ENCODE measurements at places on chromosomes 6 and 20.

DNA sequence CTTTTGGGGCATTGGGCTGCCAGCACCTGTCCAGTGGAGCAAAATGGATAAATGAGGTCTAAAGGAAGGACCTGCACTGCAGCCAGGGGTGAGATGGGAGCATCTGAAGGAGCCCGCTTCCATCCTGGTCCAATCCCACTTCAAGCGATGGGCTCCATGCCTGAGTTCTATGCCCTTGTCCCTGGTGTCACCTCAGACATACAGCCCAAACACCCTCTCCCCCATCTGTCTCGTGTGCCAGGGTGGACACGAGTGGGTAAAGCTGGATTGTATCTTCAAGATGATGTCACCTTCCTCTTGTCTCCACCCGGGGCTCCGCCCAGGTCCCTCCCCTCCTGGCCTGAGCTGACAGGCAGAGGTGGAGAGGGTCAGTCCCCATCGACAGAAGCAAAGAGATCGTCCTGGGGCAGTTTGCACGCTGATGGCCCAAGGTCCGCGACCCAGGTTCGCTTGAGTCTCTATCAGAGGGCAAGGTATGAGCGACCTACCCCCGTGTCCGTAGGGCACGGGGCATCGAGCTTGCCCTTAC, 544 bp downstream of the SMIM29 start:
- DNase-seq = no peak

- no peak for DNase-seq
Measured at GRCh38 chr6:154606457-154606856, 96.0 kb upstream of the CNKSR3 start.

DNA sequence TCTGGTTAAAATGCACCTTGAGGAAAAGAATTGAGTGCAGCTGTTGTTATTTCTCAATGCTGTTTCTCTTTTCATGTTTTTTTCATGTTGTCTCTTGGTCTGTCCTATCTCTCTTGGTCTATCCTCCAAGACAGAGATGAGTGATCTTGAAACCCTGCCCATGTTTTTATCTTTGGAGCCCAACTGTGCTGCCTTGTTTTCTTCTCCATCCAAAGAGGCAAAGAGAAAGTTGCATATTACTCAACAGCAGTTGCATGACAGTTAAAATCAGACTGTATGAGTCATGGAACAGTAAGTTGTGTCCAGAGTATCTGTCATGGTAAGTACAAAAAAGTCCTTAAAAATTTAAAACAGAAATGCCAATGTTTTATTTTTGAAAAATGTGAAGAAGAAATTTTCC, 26.2 kb downstream of the BCAS1 start:
- DNase-seq = no peak

GRCh38 chr20:39603219-39603618, 641.1 kb downstream of the DHX35 start:
- no peak for DNase-seq

DNA sequence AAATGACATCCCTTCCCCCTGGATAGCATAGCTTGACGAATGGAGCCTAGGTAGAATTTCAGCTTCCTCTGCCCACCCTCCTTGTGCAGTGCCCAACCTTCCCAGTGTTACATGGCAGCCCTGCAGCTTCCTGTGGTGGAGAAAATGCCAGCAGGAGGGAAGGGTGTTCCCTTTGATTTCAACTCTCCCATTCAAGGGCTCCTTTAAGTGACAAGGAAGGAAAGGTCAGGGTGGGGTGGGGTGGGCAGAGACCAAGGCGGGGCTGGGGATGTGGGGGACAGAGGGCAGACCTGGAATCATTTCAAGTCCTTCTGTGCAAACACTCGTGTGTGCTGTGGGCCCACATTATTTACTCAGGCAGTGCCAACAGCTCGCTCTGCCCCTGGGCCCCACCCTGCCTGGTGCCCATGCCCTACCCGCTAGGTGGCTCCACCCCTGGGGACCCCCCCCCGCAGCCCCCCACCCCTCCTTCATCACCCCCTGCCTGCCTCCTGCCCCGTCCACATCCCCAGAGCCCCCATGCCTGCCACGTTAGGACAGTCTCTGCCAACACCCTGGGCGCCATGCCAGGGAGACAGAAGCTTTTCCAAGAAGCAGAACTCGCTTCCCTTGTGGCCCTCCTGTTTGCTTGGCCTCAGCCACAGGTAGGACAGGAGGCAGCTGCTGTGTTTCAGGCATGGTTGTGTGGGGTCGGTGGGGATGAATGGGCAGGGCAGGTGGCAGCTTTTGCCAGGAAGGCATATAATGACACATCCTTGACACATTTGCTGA, 9.4 kb downstream of the SPDEF start:
- DNase-seq = peak; percentile 50

- DNase-seq = no peak
Measured at GRCh38 chr6:105985816-105986632, 100.1 kb upstream of the PRDM1 start.

DNA sequence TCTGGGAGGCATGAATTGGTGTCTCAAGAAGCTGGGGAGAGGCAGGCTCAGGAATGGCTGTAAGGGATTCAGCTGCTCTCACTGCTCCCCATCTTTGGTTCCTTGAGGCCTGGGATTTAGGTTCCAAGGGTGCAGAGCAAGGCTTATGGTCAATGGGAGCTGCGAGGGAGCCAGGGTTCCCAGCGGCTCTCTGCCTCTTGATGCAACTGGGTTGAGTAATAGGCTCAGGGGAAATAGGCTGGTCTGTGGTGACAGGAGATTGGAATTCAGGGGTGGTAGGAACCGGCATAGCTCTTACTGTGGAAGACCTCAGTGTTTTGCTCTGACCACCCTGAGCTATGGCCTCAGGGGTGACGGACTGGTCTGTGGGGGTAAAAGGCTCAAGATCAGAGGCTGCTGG, 13.0 kb upstream of the NRM start:
- no peak for DNase-seq

DNA sequence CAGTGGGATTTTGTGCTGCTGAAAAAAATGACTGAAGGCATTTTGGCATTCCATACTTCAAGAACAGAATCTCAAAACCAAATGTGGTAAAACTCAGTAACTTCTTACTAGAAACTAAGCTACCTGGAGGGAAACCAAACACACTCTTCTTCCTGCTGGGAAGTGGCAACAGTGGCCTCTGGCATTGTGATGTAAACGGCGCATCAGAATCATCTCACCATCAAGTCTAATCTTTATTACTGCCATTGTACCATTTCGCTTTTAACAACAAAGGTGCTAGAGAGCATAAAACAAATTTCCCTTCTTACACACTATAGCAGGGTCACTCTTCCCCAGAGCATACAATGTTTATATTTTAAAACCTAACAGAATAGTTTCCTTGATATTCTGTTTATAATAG, 101.6 kb upstream of the CEP162 start:
- DNase-seq = no peak

- no peak for DNase-seq
Measured at GRCh38 chr6:146847426-146847825, 248.7 kb downstream of the ADGB start.

DNA sequence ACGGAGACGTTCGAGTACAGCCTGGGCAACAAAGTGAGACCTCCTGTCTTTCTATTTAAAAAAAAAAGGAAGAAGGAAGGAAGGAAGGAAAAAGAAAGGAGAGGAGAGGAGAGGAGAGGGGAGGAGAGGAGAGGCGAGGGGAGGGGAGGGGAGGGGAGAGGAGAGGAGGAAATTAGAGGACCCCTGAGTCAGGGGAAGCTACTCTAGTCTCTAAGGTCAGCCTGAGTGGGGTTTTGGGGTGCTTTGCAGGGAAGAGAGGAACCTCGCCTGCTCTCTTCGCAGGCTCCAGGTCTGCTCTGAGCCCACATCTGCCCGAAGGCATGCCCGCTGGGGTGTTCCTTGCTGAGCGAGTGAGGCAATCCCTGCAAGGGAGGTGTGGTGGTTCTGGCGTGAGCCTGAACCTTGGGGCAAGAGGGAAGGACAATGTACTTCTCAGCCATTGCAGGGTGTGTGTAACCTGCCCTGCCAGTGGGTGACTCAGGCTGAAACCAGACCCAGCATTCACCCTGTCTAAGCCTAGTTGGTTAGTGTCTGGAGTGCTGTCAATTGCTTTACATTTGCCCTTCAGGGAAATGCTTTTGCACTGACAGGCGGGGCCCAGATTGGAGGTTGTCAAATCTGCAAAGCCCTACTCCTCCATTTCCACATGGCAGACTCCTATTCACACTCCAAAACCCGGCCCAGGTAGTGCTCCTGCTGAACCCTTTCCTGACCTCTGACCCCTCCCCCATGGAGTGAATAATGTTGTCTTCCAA, 15.3 kb upstream of the MMP9 start:
- DNase-seq = no peak

DNA sequence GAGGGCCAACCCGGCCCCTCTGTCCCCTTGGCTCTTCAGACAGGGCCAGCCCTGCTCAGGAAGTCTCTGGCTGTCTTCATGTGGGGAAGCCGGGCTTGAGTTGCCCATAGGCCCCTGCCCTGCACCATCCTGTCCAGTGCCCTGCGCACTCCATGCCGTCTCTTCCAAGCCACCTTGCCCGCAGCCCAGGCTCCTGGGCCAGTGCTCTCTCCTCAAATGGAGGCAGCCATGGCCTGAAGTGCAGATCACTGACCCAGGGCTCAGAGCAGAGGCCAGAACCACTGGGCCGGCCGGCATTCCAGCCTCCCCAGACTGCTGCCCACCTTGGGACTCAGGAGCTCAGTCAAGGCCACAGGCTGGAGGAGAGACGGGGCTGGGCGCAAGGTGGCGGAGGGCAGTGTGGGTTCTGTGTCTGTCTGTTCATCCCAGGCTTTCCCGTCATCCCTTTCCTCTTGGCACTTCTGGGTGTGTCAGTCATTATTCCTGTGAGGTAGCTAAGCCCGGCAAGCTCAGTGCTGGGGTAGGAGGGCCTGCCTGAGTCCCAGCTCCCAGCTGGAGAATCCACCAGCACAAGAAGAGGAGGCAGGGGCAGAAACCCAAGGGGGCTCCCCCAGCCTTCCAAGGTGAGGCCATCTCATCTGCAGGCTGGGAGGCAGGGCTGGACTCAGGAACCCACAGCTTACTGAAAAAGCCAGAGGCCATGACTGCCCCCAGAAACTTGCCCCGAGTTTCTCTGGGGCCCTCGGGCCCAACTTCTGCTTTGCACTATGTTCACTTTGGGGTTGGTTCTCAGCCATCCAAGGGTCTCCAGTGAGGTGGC, 22.4 kb downstream of the SDCBP2 start:
- DNase-seq = no peak

GRCh38 chr6:154297721-154298120, 58.9 kb downstream of the IPCEF1 start:
- no peak for DNase-seq

GRCh38 chr6:49649988-49650387, 13.3 kb upstream of the RHAG start:
- DNase-seq = no peak

DNA sequence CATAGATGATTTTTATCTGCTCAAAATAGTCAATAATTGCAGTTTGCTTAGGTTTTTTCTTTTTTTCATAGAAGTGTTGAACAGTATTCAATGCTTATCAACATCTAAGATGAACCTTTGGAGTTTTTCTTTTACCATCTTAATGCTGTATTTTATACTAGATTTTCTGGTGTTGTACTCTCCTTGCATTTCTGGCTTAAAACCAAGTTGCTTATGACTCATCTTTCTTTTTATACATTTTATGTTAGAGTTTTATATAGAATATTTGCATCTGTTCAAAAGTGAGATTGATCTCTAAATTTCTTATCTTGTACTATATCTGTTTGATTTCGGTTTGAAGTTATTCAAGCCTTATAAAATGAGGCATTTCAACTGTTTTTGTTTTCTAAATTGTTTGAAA, 232.5 kb downstream of the RFPL4B start:
- no peak for DNase-seq

GRCh38 chr6:22570185-22570551, 802 bp downstream of the HDGFL1 start:
- no peak for DNase-seq

GRCh38 chr6:134621858-134622257, 303.9 kb upstream of the SGK1 start:
- no peak for DNase-seq

GRCh38 chr6:46652232-46652602, 401 bp downstream of the CYP39A1 start:
- DNase-seq = no peak

- no peak for DNase-seq
Measured at GRCh38 chr20:51338692-51339440, 203.7 kb downstream of the NFATC2 start.

GRCh38 chr6:106363401-106364138, 3.1 kb downstream of the CRYBG1 start:
- no peak for DNase-seq

- no peak for DNase-seq
Measured at GRCh38 chr6:71395731-71396409, 107.3 kb downstream of the OGFRL1 start.

Data from hypothalamus (tissue), 51 donors.